NCI-H2107 (cell line): ENCODE measurements at places on chromosomes 7 and 10.

- DNase-seq: no peak
Observed at GRCh38 chr10:117096599-117097201, 41.4 kb downstream of the VAX1 start.

- DNase-seq: no peak
Observed at GRCh38 chr10:114172776-114173602, 1.0 kb downstream of the CCDC186 start.

DNA sequence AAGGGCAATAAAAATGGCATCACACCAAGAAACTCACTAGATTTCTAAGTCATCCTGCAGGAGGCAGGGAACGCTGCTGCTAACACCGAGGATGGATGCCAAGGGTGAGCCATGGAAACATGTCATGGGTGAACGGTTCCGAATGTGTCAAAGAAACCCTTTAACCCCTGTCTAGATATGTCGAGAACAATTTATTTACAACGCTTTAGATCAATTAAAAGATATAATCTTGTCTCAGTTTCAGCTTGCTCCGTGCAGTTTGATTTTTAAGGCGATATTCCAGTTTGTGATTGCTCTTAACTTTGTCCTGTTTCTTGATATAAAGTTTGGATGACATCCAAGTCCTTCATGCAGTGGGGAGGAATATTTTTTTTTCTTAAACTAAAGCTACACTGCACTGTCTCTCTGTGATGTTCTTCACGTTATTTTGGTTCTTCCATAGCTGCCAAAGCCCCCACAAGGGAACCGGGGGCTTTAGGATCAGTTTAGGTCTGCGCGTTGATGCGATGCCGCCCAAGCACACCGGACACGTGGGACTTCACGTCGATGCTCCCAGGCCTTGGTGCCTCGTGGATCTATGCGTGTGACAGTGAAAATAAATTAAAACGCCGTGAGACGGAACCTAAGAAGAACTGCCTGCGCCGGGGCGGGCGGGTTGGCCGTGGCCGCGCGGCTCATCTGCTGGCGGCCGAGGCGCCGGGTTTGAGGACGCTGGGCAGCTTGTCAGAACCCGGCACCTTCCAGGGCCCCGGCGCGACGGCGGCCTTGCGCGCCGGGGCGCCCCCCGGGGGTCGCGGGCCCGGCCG lies 220.3 kb downstream of the PHTF2 start:
- no peak for DNase-seq

DNA sequence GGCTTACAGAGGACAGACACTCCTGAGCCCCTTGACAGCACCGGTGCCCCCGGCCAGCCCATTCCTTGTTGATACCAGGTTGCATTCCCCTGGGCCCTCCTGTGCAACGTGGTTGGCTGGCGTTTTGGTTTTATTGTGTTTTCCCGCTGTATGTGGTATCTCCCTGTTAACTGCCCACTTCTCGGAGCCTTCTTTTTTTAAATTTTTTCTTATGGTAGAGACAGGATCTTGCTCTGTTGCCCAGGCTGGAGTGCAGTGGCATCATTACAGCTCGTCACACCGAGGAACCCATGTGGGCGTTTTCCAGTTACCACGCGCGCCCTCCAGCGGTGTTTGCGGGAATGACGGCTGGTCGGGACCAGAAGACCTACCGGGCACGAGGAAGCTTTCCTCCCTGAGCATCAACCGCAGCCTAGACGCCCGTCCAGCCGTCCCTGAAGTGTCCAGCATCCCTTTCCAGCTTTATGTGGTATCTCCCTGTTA lies 16.9 kb upstream of the ZFAND2A start:
- DNase-seq: no peak

DNA sequence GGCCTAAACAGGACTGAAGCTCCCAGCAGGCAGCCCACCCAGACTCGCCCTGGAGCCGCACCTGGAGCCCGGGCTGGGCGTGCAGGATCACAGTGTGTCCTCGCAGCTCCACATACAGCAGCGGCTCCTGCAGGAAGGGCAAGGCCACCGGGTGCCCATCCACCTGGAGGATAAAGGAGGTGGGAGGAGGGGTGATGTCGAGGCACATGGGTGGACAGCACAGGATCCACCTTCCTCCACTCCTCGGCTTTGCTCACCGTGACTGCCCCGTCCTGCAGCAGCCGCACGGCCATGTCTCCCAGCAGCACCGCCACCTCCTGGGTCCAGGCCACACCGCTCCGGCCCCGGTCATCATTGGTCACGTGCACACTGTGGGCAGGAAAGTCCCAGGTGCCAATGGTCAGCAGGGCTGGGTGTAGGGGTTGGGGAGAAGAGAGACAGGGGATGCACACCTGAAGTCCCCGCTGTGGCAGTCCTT lies 16.8 kb downstream of the ATP6V1F start:
- no peak for DNase-seq

DNA sequence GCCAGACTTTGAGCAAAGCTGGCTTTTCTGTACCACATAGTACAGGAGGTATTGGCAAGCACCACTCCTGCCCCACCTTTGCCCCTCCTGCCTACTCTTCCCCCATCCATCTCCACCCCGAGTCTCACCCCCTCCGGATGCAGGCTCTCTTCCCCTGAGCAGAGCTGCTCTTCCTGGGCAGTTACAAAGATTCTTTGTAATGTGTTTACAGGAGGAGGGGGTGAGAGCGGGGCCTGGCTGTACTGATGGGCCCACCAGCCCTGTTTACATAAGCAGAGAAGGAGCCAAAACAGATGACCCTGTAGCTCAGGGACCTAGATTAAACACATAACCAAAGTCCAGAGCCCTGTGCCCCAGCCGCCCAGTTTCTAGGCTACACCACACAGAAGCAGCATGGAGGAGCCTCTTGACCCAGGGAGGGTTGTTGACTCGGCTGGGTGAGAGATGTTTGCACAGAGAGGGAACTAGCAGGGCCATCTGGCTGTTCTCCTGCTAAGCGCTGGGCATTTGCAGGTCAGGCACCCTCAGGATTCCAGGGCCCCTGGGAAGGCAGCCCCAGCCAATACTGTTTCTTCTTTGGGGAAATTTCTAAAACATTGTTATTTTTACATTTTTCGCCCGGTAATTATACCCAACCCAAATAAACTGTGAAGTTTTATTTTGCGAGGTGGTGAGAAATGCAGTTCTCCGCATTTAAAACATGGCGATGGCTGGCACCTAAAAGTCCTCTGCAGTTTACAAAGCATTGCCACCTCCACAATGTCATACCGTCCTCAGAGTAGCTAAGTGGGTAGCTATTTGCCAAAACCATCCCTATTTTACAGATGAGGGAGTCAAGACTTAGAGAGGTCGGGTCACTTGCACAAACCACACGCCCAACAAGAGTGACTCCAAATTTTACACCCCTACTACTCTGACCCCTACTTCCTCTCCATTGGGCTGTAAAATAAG lies 11.4 kb upstream of the ZKSCAN1 start:
- no peak for DNase-seq

- DNase-seq: no peak
Observed at GRCh38 chr7:151094675-151095074, 8.4 kb downstream of the AGAP3 start.

GRCh38 chr7:100401811-100402210 lies 26.7 kb downstream of the ZCWPW1 start:
- DNase-seq: no peak

GRCh38 chr7:24665564-24666294 lies 91.5 kb downstream of the GSDME start:
- DNase-seq: peak; percentile 51

GRCh38 chr7:134155206-134155605 lies 28.1 kb downstream of the LRGUK start:
- DNase-seq: no peak

DNA sequence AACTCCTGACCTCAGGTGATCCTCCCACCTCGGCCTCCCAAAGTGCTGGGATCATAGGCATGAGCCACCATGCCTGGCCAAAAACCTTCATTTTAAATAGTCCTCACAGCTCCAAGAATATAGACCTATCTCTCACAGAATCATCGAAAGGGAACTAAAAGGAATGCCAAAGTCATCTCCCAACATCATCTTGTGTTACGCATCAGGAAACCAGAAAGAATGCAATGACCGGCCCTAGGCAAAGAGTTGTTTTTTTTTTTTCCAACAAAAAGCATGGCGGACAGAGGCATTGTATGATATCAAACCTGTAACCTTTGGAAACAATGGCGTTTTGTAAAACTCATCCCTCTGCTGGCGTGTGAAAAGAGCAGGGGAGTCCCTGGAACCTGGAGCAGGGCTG lies 73.2 kb downstream of the FAM107B start:
- no peak for DNase-seq

GRCh38 chr7:52463341-52463740 lies 572.1 kb upstream of the POM121L12 start:
- no peak for DNase-seq

DNA sequence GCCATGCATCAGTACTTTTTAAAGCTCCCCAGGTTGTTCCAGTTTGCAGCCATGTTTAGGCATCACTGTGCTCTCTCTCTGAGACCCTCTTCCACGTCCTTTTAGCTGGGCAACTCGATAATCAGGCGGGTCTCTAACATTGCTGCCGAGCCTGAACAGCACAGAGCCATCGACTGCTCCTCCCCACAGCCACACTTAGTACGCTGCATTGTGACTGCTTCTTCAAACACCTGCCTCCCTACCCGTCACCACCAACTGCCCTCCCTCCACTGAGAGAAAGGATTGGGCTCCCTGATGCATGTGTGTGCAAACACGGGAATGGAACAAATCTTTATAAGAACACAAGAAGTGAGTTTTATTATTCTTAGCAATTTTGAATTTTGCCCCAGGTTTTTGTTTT lies 11.4 kb upstream of the TACR2 start:
- peak; percentile 24 for DNase-seq

DNA sequence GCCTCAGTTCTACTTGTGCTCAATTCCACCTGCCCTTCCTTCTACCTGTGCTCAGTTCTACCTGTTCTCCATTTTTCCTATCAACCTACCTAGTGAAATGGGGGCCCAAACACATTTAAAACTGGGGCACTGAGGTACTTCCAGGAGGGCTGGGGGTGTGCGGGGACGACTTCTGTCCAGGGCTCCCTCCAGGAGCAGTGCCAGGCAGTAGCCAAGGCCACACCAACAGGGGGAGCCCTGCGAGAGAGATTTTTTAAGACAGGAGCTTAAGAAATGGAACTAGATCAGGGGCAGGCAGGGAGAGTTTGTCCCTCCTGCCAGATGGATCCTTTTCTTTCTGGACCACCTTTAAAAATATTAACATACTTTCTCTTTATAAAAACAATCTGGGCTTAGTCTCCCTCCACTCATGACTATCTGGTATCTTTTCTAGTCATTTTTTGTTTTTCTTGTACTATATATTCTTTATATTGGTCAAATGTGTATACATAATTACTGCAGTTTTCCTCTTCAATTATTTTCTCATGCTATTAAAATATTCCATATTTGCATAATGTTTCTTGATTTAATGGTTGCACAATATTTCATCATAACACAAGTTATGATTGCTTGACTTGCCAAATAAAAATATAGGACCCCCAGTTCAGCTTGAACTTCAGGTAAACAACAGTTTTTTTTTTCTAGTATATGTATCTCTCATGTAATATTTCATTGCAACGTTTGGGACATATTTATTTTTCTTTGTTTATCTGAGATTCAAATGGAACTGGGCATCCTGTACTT lies 47.3 kb upstream of the INSYN2A start:
- DNase-seq: no peak

GRCh38 chr10:36221101-36221500 lies 579.0 kb upstream of the FZD8 start:
- no peak for DNase-seq

DNA sequence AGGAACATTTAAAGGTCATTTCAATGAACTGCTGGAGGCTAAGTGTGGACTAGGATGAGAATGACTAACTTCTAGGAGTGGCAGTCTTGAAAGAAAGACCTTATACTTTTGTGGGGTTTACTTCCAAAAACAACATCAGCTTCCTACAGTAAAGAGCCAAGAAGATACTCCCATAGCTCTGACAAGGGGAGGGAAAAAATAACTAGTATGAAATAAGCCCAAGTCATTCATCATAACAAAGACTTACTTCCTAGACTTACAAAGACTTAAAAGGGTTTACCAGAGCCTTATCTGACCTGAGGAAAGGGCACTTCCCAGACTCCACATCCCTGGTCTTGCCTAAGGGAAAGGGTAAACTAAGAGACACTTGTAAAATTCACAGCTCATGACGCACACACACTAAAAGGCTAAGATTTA lies 31.7 kb downstream of the ARHGAP12 start:
- DNase-seq: no peak

DNA sequence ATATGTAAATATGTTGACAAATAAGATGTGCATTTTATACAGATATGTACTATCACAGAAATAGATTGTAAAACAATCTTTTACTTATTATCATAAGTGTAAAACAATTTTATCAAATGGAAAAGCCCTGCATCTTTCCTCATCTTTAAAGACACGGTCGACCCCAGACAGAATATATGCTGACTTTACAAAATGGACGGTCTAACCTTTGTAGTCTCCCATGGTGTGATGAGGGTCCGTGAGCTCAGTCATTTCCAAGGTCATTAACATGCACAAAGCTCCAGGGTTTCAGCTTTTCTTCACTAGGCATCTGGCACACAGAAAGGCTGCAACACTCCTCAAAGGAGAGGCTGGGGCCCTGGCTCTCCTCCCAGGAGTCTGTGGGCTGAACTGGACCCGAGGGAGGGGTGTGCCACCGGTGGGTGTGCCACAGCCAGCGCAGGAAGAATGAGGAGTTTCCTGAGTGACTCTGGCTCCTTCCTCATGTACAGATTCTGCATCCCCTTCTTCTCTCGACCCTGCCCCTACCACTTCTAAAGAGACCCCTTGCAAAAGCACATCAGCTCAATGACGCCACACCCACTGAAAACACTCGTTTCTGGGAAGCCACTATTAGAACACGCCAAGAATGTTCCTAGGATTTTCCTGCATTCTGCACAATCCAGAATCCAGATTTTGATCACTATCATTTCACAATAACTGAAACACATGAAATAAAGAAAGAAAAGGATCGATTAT lies 26.2 kb upstream of the ABLIM1 start:
- no peak for DNase-seq

GRCh38 chr10:103648636-103649532 lies 155.4 kb downstream of the NEURL1 start:
- no peak for DNase-seq

DNA sequence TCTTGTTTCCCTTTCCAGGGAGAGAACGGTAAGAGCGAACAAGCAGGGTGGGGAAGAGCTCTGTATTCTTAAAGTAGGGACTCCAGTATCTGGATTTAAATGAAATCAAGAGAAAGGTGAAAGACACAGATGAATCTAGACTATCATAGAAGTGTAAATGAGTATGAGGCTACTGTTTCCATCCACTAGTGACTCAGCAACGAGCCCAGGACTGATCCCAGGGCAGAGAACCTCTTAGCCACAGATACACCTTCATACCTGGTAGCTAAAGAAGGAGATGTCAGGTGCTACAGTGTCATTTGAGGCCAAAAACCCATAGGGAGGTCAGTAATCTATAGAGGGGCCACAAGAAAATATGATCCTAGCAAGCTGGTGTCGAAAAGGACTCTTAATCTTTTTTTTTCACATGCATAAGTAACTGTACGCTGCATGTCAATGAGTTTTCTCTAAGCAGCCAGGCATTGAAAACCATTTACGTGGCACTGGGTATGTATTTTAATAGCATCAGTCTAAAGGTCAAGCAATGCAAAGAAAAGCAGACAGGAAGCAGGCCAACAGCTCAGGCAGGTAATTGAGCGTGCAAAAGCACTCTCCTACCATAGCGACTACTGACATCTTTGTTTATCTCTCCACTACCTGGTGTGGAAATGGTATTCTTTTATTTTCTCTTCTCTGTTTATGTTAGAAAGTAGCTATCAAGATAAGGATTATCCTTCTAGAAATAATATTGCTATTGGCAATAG lies 91.5 kb upstream of the EGR2 start:
- DNase-seq: no peak
